ENCODE measurements at places on chromosomes 5 and 9. TPM values are rescaled to one million over a fixed set of nuclear protein-coding genes. Genes with fewer than 3 reads are reported as not detected.

The MARCHF3 gene
- 3.0 TPM for total RNA-seq

The ARHGEF37 gene
- 9.5 TPM for total RNA-seq

The SLC25A2 gene
- total RNA-seq, result not detected

The CARTPT gene
- not detected for total RNA-seq

The ANKRD31 gene
- total RNA-seq, result 0.03 TPM

The NUTM2F gene
- not detected for total RNA-seq

The PCDHB3 gene
- 0.71 TPM for total RNA-seq

The CFAP90 gene
- not detected for total RNA-seq

The FCN2 gene
- total RNA-seq, result not detected

The SLC24A2 gene
- 1.3 TPM for total RNA-seq

The PCDHA10 gene
- 0.15 TPM for total RNA-seq

The F2RL2 gene
- total RNA-seq, result not detected

The TRIM14 gene
- 1.4 TPM for total RNA-seq

The PCSK5 gene
- total RNA-seq, result 4.9 TPM

The CD274 gene
- 1.1 TPM for total RNA-seq

The TICAM2 gene
- 0.61 TPM for total RNA-seq

The HRCT1 gene
- 5.1 TPM for total RNA-seq

The EGFL7 gene
- total RNA-seq, result 74.7 TPM

The OR1Q1 gene
- total RNA-seq, result not detected

The N4BP3 gene
- 1.9 TPM for total RNA-seq

The NMUR2 gene
- total RNA-seq, result not detected

The PRR16 gene
- 2.7 TPM for total RNA-seq

The FOXD4L3 gene
- not detected for total RNA-seq

The TXNDC8 gene
- not detected for total RNA-seq

The PTGS1 gene
- total RNA-seq, result 1.8 TPM

The SHISAL2B gene
- total RNA-seq, result not detected

The MARCOL gene
- not detected for total RNA-seq

The DDX4 gene
- not detected for total RNA-seq

The NACC2 gene
- total RNA-seq, result 48.4 TPM

The CARD9 gene
- 0.34 TPM for total RNA-seq

The PCDHB9 gene
- total RNA-seq, result 3.0 TPM

The RFX3 gene
- 5.5 TPM for total RNA-seq

The ENTPD2 gene
- 0.55 TPM for total RNA-seq

The SLC6A19 gene
- not detected for total RNA-seq

The DAB2IP gene
- total RNA-seq, result 22.7 TPM

The PIP5KL1 gene
- 4.2 TPM for total RNA-seq

The FGF18 gene
- 0.20 TPM for total RNA-seq

The TSSK1B gene
- not detected for total RNA-seq

The GRM6 gene
- total RNA-seq, result not detected

The CMYA5 gene
- total RNA-seq, result 3,049 TPM

The SGCD gene
- total RNA-seq, result 34.6 TPM

The FSD1L gene
- 19.6 TPM for total RNA-seq

The CDX1 gene
- not detected for total RNA-seq

The COL15A1 gene
- 4.0 TPM for total RNA-seq

The NPR2 gene
- 14.6 TPM for total RNA-seq

The ZNF454 gene
- total RNA-seq, result 0.71 TPM

The SLC4A9 gene
- total RNA-seq, result not detected

The SEMA5A gene
- 3.2 TPM for total RNA-seq

The SREK1IP1 gene
- 7.0 TPM for total RNA-seq

The IFNA13 gene
- not detected for total RNA-seq

Measured in gastrocnemius medialis (tissue), 4 donors.